ENCODE measurements at places on chromosomes 12 and 14.

GRCh38 chr14:94746131-94746530 lies 23.8 kb downstream of the GSC start:
- DNase-seq = no peak

- no peak for DNase-seq
Observed at GRCh38 chr14:50726372-50727107, 58.4 kb upstream of the SAV1 start.

GRCh38 chr12:47449797-47450196 lies 256.0 kb downstream of the RPAP3 start:
- DNase-seq = no peak

DNA sequence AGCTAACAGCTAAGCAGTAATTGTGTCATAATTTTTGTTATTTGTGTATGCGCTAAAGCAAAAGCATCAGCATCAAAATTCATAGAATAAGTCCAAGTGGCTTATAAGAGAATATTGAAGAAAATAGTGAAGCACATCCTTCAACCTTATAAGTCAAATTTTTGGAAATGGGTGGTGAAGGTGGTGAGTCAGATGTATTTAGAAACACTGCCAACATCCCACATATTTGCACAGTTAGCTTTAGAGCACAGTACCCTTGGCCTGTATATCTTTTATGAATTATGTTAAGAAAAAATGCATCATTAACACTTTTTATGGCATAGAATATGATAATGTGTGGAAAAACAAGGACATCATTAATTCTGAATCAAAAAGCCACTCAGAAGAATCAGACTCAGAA lies 8.0 kb downstream of the SYT10 start:
- DNase-seq = no peak

DNA sequence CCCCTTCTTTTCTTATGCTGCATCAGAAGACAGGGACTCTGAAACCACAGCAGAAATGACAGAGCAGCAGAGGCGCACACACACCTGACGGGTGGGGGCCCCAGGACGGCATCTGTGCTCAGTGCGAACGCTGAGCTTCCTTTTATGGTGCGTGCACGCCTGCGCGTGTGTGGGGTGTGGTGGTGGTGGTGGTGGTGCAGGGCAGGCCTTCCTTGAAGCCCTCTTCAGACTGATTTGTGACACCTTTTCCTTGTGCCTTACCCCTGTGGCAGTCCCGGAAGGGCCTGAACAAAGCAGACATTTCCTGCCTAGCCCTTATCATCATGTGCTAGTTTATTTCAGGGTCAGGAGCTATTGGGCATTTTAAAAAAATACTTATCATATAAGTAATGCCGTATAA lies 75.7 kb downstream of the TSPAN9 start:
- no peak for DNase-seq

DNA sequence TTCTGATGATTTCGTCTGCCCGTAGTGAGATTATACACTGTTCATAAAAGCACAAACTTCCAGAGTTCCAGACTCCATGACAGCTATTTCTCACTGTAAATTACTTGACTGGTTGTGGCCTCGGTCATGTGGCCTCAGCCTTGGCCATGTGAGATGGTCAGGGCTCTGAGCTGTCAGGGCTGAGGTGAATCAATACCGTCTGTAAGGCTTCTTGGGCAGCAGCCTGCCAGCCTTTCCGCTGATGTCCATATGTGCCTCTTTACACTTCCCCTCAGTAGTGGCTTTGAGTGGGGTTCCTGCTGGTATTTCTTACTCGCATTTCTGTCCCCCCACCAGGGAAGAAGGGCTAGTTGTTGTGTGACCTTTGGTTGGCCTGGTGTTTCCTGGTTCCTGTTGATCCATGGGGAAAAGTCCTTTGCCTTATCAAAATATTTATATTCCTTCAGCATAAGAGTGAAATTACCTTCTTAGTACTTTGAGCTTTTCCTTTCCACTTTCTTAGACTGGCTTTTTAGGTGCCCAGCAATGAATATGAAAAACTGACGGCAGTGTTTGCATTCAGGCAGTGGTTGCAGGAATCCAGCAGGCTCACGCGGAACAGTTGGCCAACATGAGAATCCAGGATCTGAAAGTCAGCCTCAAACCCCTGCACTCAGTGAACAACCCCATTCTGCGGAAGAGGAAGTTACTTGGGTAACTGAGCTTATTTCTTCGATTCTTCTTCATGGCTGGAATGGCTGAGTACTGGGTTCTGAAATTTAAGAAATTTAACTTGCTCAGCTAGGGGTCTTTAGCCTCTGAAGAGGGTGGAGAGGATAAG lies 46.1 kb downstream of the MAPKAPK5 start:
- no peak for DNase-seq

GRCh38 chr12:66119229-66119869 lies 11.2 kb downstream of the LLPH start:
- no peak for DNase-seq

GRCh38 chr14:100348253-100348729 lies 25.2 kb downstream of the SLC25A47 start:
- DNase-seq = no peak

- DNase-seq = no peak
Observed at GRCh38 chr14:30991408-30991807, 34.0 kb upstream of the AP4S1 start.

DNA sequence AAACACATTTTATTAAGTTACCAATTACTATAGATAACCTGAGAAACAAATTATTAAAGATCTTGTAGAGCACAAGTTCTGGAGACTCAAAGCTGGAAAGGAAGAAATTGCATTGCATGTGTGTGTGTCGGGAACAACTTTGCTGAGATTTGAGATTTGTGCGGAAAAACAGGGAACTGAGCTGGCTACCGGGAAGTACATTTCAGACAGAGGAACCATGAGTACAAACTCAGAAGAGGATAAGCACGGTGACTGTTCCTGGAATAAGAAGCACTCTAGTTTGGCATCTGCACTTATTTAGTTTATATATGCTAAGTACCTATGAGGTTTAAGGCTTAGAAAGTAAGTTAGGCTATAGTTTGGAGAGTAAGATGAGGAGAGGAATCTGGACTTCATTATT lies 97.8 kb downstream of the DACT1 start:
- no peak for DNase-seq

- no peak for DNase-seq
Observed at GRCh38 chr14:87139299-87139698, 853.7 kb downstream of the GALC start.

DNA sequence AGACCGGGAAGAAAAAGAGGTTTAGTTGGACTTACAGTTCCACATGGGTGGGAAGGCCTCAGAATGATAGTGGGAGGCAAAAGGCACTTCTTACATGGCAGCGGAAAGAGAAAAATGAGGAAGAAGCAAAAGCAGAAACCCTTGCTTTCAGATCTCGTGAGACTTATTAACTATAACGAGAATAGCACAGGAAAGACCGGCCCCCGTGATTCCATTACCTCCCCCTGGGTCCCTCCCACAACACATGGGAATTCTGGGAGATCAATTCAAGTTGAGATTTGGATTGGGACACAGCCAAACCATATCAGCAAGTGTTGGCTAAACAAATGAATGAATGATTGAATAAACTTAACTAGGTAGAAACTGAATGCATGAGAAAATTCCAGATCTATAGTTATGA lies 85.3 kb upstream of the PARP11 start:
- DNase-seq = no peak

- no peak for DNase-seq
Observed at GRCh38 chr12:120230326-120230973, 29.5 kb upstream of the RPLP0 start.

DNA sequence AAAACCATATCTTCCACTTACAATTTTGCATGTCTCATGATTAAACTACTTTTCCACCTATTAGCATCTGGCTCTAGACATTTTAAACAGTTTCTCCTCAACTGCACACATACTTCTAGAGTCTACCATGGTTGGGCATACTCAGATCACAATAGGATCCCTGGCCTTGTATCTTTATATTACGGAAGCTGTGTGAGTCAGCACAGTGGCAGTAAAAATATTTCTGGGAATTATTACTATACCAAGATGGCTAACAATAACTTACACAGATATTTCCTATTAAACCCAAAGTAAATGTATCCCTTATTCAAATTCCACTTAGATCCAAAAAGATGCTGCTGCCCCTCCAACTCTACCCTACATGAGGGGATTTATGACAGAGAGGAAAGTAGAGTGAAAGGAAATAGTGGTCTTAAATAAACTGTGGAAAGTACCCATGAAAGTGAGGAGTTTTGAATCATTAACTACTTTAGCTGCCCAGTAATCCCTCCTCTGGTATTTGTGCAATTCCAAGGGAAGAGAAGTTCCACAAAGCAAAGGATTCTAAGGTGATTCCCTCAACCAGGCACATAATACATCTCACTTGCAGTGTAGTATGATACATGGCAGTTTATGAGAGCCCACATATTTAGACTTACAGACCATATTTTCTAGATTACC lies 14.0 kb upstream of the CPSF6 start:
- DNase-seq = no peak

- no peak for DNase-seq
Observed at GRCh38 chr12:55428331-55429243, 2.5 kb downstream of the OR6C76 start.

- DNase-seq = no peak
Observed at GRCh38 chr14:55382483-55382882, 29.1 kb downstream of the ATG14 start.

DNA sequence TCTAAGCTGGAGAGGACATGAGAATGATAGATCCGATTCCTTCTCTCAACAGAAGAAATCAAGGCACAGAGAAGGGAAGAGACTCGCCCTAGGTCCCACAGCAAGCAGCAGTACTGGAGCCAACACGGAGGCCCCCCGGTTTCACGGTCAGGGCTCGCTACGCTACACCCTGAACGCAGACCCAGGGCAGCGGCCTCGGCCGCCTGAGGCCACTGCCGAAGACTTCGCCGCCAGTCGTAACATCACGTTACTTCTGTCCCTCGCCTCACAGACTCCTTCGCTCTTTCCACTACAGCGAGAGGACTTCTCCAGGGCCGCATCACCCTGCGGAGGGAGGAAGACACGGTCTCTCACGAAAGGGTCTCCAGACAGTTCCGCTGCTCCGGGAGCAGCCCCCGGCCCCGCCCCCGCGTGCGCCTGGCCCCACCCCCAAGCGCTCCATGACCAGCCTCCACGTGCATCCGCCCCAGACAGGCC lies 411 bp upstream of the DCAF4 start:
- DNase-seq = no peak

GRCh38 chr14:93200553-93200952 lies 6.3 kb downstream of the GON7 start:
- DNase-seq = no peak

DNA sequence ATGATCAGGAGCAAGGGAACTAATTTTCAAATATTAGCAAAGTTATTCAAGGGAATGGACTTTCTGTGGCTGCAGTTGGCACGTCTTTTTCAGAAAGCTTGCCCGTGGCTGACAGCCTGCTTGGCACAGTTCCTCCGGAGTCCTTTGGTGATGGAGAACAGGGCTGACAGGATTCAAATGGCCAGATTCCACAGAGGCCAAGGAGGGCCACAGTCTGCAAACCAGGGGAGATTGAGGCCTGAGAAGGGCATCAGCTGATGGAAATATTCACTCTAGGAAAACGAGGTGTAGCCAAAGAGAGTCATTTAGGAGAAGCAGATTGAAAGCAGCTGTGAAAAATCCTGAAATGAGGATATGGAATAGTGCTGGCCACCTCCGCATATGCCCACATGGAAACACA lies 178.3 kb downstream of the EMP1 start:
- DNase-seq = no peak

DNA sequence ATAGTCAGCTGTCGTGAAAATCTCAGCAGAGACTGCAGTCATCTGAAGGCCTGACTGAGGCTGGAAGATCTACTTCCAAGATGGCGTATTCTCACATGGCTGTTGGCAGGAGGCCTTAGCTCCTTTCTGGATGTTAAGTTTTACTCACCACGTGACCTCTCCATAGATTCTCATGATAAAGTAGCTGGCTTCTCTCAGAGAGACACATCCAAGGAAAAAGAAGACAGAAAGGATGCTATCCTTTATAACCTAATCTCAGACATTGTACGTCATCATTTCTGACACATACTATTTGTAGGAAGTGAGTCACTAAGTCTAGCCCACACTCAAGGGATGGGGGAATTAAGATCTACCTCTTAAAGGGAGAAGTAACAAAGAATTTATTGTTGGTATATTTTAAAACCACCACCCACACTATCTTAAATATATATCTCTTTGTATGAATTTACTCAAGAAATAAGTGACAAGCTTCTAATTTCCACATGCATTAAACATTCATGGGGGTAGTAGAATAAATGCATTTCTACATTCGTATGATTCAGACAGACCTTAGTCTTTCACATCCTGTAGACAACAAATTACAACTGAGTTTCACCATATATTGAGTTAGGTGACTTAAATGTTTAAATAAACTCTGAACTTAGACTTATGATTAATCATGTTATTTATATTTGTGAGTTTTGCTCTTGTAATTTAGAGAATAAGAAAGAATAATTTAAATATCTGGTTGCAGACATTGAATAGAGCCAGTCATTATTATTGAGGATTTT lies 411.0 kb downstream of the LRIG3 start:
- no peak for DNase-seq

- no peak for DNase-seq
Observed at GRCh38 chr12:28583701-28584261, 393.5 kb downstream of the CCDC91 start.

DNA sequence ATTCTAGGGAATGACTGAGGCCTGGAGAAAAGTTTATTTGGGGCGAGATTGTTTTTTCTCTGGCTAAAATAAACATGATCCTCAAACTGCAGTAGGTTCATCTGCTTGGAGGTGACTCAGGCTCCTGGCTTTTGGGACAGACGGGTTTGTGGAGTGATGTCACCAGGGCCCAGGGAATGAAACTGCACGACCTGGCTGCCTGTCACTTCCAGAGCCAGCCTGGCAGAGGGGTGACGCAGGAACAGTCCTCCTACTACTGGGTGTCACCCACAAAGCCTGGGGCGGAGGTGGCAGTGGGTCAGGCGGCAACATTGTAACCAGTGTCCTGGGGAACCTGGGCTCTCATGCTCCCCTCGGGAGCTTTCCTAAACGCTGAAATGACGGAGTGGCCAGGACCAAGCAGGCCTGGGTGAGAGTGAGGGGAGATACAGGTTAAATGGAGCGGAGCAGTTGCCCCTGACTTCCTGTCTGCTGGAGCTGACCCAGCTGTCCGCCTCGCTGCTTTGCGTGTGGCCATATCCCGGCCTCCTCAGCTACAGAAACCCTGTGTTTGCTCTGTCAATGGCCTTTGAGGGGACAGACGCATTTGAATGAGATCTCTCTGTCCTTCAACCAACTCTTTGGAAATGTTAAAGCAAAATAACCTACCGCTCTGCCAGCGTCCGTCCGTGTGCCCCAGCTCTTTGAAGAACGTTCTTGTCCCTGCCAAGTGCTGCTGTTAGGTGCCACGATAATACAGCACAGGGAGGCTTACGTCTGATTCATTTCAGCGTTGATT lies 6.5 kb downstream of the HIP1R start:
- peak; percentile 64 for DNase-seq

- DNase-seq = no peak
Observed at GRCh38 chr12:72272091-72272661, at the start of gene TRHDE. TRHDE (plus strand) TSS chr12:72272370; CDS start chr12:72272644, 274 bp downstream.

GRCh38 chr12:29763301-29763683 lies 20.4 kb downstream of the TMTC1 start:
- DNase-seq = no peak
